ENCODE measurements at places on chromosomes 12 and 14.

GRCh38 chr12:13784504-13784903 is 196.9 kb downstream of the GRIN2B start:
- no peak for DNase-seq

DNA sequence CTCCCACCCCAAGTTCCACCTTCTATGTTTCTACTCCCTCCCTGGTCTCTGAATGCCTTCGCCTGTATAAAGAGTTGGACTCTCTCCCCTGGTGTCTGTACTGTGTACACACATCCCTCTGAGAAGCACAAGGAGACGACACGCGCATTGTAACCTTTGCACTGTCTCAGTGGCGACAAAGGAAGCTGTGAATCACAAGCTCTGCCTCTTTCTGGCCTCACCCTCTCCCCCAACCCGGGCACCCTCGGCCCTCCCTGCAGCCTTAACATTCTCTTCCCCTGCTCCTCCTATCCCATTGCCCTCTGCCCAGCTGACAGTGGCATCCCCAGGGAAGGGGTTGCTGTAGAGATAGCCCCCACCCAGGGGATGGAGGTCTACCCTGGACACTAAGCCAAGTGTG is 2.5 kb upstream of the SMARCD1 start:
- no peak for DNase-seq

DNA sequence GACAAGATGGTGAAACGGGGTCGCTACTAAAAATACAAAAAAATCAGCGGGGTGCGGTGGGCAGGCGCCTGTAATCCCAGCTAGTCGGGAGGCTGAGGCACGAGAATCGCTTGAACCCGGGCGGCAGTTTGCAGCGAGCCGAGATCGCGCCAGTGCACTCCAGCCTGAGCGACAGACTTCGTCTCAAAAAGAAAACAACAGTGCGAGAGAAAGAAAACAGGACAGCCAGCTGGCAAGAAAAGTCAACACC is 633 bp upstream of the RNU4-2 start:
- no peak for DNase-seq

DNA sequence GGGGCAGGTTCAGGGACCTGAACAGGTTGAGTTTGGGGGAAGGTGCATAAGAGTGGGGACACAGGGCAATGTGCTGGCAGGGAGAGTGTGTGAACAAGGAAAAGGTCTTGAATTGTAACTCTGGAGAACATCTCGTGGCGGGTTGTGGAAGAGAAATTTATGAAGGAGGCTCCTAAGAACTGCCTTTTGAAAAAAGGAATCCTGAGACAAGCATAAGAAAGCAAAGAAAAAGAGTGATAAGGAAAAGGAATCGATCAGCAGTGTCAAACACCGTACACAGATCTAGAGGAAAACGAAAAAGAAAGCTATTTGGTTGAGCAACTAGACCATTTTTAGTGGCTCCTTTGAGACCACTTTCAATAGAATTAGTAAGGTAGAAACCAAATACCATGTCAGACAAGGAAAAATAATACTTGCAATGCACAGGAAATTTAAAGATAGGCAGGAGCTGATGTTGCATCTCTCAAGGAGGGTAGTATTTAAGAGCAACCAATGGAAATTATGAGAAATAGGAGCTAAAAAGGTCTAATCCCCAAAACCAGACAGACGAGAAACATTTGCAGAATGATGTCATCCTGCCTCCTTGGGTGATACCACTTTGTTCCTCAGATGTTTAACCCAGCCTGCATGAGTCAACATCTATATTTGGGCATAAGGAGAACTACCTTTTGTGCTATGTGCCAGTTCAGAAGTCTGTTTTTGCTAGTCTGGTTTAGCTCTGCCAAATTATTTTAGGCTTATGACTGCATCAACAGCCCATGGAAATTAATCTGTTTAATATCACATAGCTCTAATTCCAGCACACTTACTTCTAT is 64.5 kb upstream of the STK38L start:
- DNase-seq: no peak

DNA sequence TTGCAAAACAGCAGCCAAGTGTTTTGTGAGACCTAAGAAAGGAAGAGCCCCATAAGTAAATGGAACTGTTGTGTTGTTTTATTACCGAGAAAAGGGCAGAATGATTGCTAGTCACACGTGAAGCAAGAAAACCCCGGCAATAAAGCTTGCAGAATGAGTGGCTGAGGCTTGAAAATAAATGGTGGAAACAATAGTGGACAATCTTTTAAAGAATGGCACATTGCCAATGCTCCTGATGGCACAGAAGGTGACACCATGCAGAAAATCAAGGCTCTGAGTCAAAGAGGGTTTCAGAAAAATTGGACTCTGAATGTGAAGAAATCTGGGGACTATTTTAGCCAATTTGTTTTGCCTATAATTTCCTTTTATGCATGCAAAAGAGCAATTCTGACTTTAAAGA is 4.0 kb upstream of the AQP2 start:
- DNase-seq: no peak
